ENCODE measurements at places on chromosomes 3 and 15.
A peak's percentile ranks its signal among the peaks of the same experiment; 100 is the strongest.

DNA sequence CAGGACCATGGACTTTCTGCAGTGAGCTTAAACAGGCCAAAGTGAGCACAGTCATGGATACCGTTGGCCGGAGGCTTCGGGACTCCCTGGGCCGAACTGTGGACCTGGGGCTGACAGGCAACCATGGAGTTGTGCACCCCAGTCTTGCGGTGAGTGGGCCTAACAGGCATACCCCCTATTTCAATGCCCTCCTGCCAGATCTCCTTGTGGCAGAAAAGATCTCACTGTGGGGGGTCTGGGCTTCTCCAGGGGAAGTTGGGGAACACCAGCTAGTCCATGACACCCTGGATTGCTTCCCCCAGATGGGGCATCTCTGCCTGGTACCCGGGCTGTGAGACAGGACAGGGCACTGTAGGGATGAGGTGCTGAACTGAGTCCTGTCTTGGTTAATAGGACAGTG is 29.5 kb downstream of the ACAD9 start:
- DNase-seq: no peak

GRCh38 chr3:135965129-135965505 is 411 bp upstream of the PPP2R3A start:
- no peak for DNase-seq

- no peak for DNase-seq
These were observed 58.4 kb downstream of the SYN2 start for GRCh38 chr3:12062605-12063004.

DNA sequence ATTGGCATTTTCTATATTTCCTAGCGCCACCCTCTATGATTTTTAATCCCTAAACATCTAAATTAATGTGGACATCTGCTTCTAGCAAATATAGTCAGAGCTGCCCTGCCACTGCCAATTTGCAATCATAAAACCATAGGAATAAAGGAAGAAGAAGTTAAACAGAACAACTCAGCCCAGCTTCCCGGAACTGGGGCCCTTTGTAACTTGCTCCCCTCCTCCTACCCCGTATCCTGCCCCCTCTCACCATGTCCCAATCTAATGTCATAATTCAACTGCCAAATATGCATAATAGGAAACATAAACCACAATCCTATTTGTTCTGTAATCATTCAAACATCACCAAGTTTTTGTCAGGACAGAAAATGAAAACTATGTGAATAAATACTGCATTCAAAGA is 74.4 kb upstream of the ACP3 start:
- no peak for DNase-seq

- DNase-seq: peak; percentile 27
These were observed 39.6 kb downstream of the CBLB start for GRCh38 chr3:105829229-105829628.

GRCh38 chr15:92343924-92344643 is 49.6 kb upstream of the ST8SIA2 start:
- DNase-seq: no peak

DNA sequence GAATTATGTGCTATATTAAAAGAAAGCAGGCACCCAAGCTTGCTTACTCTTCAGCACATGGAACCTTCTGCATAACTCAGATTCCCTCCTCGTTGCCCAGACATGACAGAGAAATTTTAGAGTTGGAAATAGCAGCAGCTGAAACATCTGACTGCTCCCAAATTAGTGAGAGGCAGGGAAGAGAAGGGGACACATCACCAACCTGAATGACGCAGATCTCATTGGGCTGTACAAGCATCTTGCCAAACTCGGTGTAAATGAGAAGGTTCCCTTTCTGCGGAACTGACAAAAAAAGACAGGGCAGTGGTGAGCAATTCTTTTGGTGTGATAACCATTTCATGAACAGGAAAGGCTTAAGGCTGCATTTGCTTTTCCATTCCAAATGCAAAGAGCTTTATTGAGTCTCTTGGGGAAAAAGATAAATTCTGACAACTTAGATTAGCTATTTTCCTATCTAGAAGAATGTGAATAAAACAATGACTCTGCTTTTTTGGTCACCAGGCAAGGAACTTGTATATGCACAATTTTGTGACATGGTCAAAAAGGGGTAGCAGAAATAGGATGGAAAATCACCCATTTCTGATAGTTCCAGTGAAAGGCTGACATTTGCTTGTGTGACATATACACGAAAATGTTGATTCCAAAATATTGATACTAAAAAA is 35.1 kb downstream of the HGD start:
- DNase-seq: no peak
